SK-N-DZ (cell line): ENCODE measurements at places on chromosomes 16 and 17.

- DNase-seq, result no peak
These were observed 9.2 kb downstream of the SNN start for GRCh38 chr16:11677451-11677951.

GRCh38 chr17:69435971-69436696 lies 21.6 kb downstream of the MAP2K6 start:
- DNase-seq, result no peak

- no peak for DNase-seq
These were observed 9.5 kb downstream of the KCNJ16 start for GRCh38 chr17:70084476-70084875.

DNA sequence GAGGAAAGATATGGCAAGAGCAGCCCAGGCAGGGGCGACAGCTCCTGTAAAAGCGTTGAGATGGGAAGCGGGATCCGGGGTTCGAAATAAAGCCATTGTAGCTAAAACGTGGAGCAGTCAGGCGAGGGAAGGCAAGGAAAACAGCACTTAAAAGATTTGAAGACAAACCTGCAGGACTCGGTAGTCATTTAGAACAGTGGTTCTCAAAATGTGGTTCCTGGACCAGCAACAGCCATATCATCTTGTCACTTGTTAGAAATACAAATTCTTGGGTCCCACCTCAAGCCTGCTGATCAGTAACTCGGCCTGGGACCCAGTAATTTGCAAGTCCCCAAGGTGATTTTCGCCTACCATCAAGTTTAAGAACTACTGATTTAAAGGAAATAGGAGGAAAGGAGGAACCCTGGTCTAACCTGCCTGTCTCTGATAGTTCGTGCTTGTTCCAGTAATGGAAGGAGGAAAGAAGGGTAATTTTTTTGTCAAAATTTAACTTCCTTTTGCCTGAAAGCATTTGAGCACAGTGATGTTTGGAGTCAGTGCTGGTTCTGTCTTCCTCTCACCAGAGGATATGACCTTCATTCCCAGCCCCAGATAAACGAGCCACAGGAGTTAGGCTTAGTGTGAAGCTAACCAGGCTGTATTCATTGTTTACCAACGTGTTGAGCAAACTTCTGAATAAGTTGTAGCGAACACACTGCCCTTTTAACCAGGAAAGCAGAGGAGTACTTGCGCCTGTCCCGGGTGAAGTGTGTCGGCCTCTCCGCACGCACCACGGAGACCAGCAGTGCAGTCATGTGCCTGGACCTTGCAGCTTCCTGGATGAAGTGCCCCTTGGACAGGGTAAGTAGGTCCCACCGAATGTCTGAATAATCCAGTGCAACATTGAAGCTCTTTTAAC lies 1.1 kb downstream of the ORC6 start:
- no peak for DNase-seq
